Fibroblast of the aortic adventitia (primary cell): ENCODE measurements at places on chromosomes 13 and 19. TPM values are rescaled to one million over a fixed set of nuclear protein-coding genes. Genes with fewer than 3 reads are reported as not detected.

DNA sequence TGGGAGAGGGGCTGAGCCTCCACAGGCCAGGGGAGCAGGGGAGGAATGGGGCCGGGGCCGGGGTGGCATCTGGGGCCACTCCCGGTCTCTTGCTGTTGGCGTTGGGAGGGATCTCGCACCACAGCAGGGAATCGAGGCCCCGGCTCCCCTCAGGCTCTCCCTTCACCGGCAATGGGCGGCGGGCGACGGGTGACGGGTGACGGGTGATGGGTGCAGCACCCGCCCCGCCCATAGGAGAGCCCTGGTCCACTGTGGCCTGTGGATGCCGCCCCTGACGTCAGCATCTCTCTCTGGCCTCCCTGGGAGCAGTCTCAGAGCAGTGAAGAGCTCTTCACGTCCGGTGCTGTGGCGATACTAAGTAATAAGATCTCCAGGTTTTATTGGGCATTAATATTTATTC, 133.6 kb downstream of the KDM4B start:
- no peak for DNase-seq

The SHANK1 gene
- total RNA-seq, result 2.6 and 4.2 TPM in 2 replicates

The PDX1 gene
- total RNA-seq, result not detected in 2 replicates

DNA sequence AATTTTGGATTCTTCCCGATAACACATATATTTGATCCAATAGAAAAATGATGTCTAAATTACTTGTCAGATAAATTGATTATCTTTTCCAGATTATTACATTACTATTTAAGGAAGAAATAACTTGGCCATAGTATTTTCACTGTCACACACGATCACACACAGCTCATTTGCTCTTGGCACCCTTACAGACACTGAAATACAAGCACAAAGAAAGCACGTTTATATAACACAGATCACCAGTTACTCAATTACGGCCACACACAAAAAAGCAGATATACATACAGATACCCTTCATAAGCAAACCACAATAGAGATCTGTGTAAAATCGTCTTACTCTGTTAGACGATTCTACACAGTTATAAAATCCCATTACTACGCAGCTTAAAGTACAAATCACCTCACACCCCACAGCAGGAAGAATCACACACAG, 716 bp upstream of the ZNF420 start:
- DNase-seq, result no peak

DNA sequence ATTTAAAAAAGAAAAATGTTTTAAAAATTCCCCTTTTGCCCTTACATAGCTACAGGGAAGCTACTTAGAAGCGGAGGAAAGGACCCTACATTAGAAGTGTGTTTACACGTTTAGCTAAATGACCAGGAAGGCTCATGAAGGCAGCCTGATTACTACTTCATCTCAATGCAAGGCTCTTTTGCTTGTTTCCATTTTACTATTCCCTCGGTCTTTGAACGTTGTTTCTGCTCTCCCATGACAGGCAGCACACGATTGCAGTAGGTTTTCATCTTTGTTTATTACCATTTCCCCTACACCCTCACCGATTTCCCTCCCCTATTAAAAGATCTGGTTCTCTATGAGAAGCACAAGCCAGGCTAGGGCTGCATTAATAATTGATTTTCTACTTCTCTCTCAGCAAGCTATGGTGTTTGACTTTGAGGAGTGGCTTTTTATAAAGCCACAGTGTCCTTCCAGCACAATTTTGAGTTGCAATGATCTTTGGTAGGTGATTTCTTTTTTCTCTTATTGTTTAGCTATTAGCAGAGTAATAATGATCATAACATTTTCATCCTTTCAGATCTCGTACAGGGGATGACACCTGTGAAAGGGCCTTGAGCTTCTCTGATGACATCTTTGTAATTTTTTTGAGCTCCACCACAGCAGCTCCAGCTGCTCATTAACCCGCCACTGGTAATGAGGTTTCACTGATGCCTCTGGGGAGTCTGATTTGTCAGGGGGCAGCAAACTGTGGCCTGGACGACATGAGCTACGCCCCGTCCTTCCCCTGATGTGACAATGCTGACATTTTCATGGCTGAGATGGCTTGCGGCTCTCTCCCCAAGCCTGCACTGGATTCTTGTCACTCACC, 670.3 kb downstream of the UQCRFS1 start:
- DNase-seq, result no peak

GRCh38 chr13:31629085-31629780, 110.1 kb upstream of the RXFP2 start:
- DNase-seq, result peak; percentile 71

The CFAP97D2 gene
- not detected in 2 replicates for total RNA-seq

The ADGRE3 gene
- total RNA-seq, result not detected in 2 replicates

The PLVAP gene
- total RNA-seq, result 0.09 TPM in 1 of 2 replicates, not detected in the other

DNA sequence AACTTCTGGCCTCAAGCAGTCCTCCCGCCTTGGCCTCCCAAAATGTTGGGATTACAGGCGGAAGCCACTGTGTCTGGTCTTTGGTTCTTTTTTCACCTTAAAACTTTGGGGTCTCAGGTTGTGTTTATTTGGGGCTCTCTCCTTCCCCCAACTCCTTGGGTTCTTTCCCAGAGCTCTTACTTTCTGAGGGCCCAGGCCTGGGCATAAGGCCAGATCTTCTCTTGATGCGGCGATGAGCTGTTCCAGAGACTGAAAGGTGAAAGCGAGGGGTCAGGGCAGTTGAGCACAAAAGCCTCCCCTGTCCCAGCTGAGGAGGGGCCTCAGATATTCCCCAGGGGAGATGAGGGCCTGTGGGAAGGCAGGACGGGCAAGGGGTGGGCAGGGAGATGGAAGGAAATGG, 7.1 kb downstream of the POLR1G start:
- DNase-seq, result no peak

GRCh38 chr19:51431124-51431523, 13.7 kb upstream of the SIGLEC10 start:
- no peak for DNase-seq

DNA sequence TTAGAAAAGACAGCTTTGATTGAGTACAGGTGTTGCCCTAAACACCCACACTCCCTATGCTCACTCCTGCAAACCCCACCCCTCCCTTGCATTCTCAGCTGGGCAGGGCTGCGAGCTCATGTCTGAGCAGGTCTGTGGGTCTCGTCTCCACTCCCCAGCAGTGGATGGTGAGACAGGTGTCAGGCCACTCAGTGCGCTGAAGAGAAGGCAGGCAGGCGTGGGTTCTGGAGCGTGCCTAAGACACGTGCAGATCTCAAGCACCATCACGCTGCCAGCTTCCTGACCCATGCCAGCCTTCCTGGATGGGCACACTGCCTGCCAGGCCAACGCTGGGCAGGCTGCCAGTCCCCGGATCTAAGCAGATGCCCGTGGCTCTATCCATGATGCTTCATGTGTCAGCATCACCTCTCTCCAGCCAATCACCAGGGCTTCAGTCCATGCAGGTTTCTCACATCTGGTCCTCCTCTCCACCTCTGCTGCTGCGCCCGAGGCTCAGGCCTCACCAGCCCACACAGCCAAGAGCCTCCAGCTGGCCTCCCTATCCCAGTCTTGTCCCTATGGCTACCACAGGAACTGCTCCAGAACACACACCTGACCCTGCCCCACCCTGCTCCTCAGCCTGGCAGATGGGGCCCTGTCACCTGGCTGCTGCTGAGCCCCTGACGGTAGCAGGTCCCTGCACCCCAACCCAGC, 42.6 kb downstream of the EPS15L1 start:
- DNase-seq, result no peak

The ZNF442 gene
- 0.90 and 0.98 TPM in 2 replicates for total RNA-seq

DNA sequence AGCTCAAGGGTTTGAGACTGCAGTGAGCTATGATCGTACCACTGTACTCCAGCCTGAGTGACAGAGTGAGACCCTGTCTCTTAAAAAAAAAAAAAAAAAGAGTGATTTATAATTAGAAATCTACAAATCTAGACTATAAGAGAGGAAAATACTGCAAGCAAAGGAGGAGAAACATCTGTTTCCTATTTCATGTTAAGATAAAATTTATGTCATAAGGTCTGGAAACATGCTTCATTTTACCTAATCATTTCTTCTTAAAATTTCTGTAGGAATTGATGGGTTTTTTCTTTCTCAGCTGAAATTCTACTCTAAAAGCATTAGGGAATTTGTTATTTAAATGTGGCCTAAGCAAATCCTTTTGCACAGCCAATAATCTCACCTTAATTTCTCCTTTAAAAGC, 53.2 kb downstream of the C13orf42 start:
- peak; percentile 30 for DNase-seq

DNA sequence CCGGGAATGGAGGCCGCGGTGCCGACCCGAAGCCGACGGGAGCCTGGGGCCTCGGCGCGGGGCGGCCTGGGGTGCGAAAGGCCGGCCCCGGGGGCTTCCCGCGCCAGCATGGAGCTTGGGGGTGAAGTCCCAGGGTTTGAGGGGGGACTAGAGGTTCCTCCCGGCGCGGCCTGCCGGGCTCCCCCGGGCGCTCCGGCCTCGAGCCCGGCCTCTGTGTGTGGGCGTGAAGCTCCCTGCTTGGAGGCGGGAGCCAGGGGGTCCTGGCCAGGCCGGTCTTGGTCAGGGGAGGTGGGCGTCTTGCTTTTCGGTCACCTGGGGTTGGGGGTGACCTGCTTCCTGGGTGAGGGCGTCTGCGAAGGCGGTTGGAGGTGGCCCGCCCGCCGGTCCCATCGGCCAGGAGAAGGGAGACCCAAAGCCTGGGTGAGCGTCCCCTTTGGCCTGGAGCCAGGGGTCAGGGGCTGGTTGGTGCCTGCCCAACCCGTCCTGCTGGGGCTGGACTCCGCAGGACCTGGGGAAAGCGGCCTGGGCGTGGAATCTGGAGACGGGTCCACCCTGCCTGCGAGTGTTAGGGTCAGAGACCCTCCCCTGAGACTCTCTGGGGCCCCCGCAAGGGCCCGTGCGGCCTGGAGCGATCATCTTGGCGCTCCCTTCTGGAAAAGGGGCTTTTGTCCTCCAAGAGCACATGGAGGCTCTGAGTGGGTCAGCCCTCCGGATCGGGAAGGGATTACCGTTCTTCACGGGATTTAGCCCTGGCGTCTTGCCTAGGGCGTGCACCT, 535 bp downstream of the BSG start:
- DNase-seq, result peak; percentile 69

DNA sequence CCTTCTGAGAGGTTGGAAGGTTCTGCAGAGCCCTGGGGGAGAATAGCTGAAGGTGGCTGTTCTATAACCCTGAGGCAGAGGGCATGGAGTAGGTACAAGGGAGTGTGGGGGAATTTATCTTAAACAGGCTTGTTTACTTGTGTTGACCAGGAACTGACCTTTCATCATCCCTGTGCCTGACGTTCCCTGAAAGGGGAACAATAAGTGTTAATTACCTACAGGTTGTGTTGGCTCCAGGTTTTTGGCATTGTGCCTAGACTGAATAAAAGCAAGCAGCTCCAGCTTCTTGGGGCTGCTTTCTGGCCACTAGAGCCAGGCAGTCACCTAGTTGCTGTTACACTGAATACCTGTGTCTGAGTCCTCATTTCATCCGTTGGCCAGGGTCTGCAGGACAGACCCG, 60.0 kb downstream of the ZNF627 start:
- DNase-seq, result no peak

- peak; percentile 35 for DNase-seq
Measured at GRCh38 chr13:31755803-31756212, 16.5 kb downstream of the RXFP2 start.

DNA sequence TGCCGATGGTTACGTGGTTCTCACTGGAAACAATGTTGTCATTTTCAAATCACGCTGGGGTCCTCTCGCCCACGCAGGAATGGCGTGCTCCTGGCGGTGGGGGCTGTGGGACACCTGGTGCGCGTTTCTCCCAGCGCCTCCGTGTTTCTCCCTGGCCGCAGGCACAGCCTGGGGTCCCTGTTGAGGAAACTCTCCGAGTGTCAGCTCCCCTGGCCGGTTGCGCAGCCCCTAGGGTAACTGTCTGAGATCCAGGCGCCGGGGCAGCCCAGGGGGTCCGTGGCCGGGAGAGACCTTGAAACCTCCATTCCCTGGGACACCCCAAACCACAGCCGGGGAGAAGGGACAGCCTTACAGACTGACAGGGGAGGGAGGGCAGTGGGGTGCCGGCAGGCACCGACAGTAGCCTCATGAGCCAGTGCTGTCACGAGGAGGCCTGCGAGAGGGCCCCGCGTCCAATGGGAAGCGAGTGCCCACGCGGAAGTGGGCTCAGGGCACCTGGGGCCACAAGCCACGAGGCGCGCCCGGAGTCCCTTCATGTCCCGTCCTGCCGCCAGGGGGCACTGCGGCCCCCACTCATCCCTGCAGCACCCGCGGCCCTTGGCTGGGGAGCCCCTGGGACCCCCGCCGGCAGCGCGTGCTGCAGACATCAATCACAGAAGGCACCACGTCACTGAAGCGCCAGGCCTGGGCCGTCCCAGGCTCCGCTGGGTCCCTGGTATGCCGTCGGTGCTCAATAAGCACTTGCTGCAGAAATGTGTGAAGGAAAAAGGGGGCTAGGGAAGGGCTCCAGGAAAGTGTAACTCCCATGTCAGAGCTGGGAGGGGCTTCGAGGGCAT, 9.5 kb downstream of the ADAMTSL5 start:
- DNase-seq, result peak; percentile 31

- DNase-seq, result no peak
Measured at GRCh38 chr19:50181121-50181520, 18.0 kb upstream of the IZUMO2 start.
